ENCODE measurements at places on chromosomes 4 and X. TPM values are rescaled to one million over a fixed set of nuclear protein-coding genes. Genes with fewer than 3 reads are reported as not detected.

DNA sequence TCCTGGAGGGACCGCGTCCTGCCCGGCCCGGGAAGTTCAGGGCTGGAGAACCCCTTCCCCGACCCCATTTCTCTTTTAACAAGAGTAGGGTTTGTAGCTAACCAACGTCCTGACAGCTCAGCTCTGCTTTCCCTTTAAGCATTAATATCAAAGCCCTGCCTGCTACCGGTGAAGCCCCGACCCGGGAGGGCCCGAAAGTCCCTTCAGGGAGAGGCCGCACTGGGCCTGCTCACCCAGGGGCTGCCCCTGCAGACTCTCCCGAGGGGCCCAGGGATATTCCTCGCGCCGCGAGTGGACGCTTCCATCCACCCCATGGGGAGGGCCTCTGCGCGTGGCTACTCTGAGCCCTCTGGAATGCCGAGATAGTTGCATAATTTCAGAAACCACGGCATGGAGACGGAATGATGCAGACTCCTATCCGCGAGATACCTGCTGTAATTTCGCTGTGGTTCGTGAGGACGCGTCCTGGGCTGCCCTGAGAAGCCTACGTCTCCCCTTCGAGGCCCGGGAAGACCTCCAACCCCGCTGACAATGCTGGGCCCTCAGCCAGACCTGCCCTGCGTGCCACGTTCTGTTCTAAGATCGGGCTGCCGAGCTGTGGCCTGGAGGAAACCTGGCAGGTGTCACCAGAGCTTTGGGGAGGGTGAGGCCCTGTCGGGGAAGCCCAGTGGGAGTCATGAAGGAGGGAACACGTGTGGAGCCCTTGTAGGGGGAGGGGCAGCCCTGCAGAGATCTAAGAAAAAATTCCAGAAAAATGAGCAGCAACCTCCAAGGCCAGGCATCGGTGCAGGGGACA lies 999 bp upstream of the CTBP1 start:
- no peak for DNase-seq

DNA sequence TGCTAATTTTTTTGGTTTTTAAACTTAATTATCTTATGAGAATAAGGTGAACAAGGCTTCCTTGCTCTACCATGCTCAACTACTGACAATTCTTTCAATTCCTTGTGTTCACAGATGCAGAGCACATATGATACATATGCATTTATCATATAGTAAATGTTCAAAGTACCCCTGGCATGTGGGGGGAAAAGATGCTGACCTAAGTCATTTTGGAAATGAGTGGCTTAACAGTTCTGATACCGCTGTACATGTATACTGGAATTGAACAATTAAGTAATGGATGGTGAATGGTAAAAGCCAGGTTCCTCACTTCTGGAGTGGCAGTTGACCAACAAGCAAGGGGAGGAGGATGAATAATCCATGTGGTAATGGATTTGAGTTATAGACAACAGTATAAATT lies 149.6 kb downstream of the NAF1 start:
- no peak for DNase-seq

DNA sequence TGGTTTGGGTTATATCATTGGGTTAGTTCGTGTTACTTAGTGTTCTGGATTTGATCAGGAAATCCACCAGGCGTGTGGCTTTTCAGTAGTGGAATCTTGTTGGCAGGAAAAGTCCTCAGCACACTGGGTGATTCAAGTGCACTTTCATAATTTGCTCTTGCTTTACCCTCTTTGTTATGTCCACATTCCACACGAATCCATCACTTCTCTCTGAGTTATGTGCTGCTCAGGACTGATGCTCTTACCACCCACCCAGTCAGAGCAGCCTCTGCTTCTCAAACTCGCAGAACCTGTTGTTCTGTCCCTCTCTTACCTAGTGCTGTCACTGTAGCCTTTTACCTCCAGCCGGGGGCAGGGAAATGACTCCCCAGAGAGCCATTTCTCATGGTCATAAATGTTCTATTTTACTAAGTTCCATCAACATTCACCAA lies 37.2 kb upstream of the SCRG1 start:
- DNase-seq: no peak

DNA sequence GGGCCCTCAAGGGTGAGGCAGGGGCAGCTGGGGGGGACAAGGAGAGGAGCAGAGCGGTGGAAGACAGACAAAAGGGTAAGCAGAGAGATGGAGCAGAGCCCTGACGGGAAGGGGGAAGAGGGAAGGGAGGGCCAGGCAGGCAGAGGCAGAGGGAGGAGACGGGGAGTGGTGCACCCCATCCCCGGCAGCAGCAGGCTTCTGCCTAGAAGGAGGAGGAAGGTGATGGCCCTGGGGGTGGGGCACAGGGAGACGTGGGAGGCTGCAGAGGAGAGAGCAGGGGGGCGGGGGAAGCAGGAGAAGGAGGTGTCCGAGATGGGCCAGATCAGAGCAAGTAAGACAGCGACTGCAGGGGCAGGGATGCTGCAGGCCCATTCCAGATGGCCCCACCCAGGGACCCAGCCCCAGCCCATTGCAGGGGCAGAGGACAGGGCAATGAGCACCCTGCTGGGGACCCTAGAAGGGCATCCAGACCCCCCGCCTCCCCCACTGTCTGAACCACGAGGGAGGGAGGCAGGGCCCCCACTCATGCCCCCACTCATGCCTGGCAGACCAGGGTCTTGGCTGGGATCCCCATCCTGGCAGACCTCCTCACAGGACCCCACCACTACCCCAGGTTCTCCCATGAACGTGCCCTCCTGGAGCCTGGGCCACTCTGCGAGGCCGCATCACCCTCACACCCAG lies 2.7 kb downstream of the L1CAM start:
- DNase-seq: no peak

GRCh38 chr4:2341911-2342652 lies 76.4 kb downstream of the ZFYVE28 start:
- DNase-seq: no peak

DNA sequence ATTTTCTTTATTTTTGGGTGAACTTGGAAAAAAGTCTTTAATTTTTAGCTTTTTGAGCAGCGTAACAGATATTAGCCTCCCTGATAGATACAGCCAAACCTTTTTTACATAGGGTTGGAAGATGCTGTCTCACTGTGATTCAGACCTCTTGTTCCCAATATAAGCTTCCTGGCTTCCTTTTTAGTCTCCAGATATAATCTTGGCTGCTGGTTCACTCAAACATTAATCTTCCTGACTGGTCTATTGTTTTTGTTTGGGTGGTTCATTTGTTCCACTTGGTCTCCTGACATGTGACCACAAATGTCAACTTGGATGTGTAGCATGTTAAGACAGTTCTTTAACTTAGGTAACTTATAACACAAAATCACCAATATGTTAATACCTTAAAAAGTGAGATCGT lies 23.0 kb downstream of the RPA4 start:
- no peak for DNase-seq

DNA sequence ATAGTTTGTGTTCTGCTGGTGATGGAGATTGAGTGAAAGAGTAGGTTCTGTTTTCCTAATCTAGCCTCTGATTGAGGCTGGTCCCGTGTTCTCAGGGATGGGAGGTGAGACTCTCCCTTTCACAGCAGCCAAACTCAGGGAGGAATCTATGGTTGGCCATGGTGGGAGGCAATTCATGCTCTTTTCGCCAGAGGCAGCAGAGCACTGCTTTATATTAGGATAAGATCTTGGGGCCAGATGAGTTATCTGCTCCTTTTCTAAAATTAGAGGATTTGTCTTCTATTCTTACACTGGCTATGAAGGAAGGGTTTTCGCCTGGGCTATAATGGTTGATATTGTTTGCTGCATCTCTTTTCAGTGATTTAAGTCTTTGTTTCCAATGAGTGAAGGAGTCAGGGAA lies 63.9 kb upstream of the NLGN4X start:
- DNase-seq: no peak

DNA sequence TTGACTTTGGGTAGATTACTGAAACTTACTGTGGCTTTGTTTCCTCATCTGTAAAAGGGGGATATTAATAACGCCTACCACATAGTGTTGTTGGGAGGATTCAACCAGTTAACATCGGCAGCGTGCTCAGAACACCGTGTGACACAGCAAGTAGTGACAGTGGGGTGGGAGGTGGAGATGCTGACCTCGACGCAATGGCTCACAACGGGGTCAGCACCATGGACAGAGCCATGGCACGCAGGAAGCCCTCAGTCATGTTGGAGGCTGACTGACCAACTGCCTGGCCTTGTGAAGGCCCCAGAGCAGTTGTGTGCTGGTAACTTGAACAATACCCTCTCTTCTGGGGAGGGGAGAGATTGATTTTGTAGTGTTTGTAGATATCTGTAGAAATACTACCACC lies 93.2 kb downstream of the WFS1 start:
- no peak for DNase-seq

PAGE4 gene
- not detected for total RNA-seq

RAB40A gene
- total RNA-seq: 0.94 TPM

KLHL13 gene
- total RNA-seq: 51.2 TPM
